ENCODE measurements at places on chromosomes 16 and 17.

DNA sequence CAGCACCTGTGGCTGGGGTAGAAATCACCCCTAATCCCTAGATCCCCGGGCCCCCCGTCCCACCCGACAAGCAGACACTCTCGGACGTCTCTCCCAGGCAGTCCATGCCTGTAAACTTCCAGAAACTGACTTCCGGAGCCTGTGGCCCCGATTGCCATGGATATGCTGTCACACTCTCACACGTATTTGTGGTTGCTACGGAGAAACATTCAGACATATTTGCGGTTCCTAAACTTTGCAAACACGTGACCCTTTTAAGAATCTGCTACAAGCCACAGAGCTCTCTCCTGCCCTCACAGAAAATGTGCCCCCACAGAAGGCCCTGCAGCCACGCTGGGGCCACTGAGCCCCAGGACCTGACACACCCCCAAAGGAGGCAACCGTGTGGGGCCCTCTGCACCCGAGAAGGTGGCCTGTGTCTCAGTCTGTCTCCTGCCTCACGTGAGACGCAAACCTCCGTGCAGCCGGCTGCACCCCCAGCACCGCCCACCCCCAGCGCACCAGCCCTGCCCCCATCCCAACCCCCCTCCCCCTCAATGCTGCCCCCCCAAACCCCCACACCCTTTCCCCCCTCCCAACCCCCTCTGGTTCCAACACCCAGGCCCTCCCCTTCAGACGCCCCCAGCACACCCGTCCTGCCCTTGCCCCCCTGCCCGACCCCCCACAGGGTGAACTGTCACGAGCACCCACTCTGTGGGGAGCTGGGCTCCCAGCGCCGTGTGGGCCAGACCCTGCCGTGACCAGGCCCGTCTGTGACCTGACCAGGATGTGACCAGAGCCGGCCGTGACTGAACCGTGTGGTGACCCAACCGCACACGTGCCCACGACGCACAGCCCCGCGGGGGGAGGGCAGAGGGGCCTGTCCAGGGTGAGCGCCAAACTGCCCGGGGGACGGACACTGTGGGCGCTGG lies 66.3 kb upstream of the METRNL start:
- no peak for DNase-seq

DNA sequence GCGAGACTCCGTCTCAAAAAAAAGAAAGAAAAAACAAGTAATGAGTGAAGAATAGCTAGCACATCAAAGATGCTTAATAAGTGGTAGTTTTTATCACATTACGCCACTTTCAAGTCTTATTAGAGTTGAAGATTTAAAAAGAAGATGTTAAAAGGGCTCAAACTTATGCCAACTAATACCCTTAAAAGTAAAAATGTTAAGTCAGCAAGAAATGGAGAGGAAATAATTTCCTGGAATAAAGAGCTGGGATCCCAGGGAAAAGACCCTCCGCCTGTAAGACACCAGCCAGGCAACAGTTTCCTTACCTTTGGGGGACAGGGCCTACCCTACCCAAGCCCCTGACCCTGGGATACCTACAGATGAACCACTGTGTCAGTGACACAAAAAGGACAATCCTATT lies 3.6 kb downstream of the XPO6 start:
- no peak for DNase-seq

- no peak for DNase-seq
Measured at GRCh38 chr16:20903116-20903898, 2.7 kb downstream of the LYRM1 start.

GRCh38 chr16:14302031-14302398 lies 230.9 kb downstream of the MRTFB start:
- no peak for DNase-seq

DNA sequence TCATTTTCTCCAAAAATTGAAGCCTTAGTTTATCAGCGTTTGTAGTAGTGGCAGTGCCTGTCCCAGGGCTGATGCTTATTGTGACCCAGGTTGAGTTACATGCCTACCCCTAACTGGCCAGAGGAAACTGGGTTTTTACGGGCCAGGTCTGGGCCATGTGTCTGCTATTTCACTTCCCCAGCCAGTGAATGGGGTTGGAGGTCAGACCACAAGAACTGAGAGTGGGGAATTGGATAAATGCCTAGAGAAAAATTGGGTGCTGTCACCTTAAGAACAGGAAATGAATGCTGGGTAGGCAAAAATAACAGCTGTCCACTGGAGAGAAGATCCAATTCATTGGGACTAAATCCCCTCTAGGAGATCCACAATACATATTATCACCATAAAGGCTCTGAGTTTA lies 5.2 kb downstream of the ADPRM start:
- no peak for DNase-seq

GRCh38 chr17:74790161-74791058 lies 14.3 kb upstream of the NAT9 start:
- DNase-seq = no peak

DNA sequence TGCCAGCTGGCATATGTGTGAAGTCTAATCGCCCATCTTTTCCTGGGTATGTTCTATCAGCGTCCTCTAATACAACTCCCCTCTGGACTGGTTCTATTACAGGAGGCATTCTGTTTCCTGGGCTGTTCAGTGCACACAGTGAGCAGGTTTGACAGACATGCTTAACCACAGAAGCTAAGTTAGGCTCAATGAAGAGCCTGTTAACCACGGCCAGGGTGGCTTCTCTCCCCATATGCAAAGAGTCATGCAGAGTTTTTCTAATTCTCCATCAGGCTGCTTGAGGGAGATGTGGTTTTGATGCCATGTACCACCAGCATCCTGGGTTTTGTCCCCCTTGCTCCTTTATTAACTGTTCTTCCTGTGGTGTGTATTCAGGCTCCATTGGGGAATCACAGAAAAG lies 57.2 kb upstream of the ALOX12 start:
- DNase-seq = no peak

- peak; percentile 77 for DNase-seq
Measured at GRCh38 chr16:87344931-87345631, 27.9 kb upstream of the C16orf95 start.

GRCh38 chr17:17782523-17783115 lies 54.2 kb downstream of the SREBF1 start:
- peak; percentile 67 for DNase-seq

GRCh38 chr17:45771271-45771959 lies 12.7 kb upstream of the CRHR1 start:
- no peak for DNase-seq

- no peak for DNase-seq
Measured at GRCh38 chr16:85724936-85725335, 26.0 kb downstream of the C16orf74 start.

GRCh38 chr16:75011634-75012307 lies 12.9 kb downstream of the ZNRF1 start:
- DNase-seq = no peak

DNA sequence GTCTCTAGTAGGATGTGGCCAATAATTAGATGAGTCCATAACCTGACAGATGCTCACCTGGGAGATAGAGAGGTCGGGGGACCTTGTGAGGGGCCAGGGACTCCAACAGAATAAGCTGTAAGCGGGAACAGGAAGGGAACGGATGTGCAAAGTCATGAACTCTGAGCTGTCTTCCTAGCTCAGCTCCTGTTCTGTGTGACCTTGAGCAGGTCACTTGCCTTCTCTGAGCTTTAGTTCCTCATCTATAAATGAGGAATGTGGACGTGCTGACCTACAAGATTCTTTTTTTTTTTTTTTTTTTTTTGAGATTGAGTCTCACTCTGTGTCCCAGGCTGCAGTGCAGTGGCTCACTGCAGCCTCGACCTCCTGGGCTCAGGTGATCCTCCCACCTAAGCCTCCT lies 58.9 kb downstream of the AKAP1 start:
- DNase-seq = no peak

DNA sequence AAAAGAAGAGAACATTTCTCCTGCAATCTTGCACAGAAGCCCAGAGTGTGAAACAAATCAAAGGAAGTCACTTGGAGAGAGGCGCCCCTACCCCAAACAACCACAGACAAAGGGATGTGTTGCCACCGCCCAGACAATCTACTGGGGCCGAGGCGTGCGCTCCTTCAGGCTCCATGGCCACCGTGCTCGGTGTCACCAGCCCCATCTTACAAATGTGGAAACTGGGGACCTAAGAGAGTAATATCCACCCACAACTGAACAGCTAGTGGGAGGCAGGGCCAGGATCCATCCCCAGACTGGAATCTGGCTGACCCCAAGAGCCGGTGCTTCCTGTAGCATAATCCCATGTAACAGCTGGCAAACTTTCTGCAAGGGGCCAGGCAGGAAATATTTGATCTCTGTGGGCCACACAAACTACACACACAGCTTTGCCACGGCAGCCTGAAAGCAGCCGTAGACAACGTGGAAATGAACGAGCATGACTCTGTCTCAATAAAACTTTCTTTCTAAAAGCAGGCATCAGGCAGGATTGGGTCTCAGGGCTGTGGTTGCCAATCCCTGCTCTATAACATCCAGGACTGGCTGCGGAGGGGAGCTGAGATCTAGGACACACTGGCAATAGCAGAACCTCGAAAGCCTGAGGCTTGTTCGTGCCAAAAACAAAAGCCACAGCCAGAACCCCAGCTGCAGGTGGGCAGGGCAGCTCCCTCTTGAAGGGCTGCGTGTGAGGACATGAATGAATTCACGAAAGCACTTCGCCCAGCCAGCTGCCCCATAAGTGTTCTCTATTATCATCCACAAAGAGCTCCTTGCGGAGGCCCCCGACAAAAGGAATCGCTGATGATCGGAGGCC lies 26.6 kb upstream of the GINS2 start:
- DNase-seq = peak; percentile 96

GRCh38 chr16:17380613-17381012 lies 90.1 kb downstream of the XYLT1 start:
- DNase-seq = no peak

DNA sequence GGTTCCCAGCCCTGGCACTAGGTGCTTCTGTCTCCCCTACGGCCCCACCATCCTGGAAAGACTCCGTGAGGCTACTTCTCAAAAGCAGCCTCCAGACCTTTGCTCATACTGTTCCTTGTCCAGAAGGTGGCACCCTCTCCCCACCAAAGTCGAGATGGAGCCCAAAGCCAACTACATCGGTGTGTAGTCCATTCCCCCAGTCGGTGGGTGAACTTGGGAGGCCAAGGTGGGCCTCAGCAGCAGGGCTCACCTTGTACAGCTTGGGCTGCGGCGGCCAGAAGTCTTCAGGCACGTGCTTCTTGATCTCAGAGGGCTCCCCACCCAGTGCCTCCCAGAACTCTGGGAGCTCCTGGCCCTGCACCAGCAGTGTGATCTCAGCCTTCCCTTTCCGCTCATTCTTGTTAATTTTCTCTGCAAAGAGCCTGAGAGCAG lies 10.2 kb downstream of the FLII start:
- peak; percentile 83 for DNase-seq

- DNase-seq = no peak
Measured at GRCh38 chr17:68711858-68712257, 110.7 kb upstream of the FAM20A start.

- no peak for DNase-seq
Measured at GRCh38 chr17:5283571-5284315, 1.7 kb downstream of the RABEP1 start.

GRCh38 chr16:16017812-16018211 lies 68.4 kb downstream of the ABCC1 start:
- no peak for DNase-seq

DNA sequence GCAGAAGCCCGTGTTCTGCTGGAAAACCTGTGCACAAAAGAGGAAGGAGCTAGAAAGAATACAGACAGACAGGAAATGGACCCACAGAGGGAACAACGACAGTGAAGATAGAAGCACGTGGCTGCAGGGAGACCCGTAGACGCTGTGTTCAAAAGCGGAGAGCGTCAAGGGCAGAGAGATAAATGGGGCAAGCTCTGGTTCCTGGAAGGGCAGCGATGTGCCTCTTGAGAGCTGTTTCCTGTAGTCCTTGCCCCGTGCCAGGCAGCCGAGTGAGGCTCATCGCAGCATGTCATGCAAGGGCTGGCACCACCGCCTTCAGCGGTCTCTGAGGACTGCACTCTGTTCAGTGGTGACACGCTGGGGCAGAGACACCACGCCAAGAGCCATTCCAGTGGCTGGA lies 43.6 kb upstream of the CACNG5 start:
- DNase-seq = peak; percentile 16

DNA sequence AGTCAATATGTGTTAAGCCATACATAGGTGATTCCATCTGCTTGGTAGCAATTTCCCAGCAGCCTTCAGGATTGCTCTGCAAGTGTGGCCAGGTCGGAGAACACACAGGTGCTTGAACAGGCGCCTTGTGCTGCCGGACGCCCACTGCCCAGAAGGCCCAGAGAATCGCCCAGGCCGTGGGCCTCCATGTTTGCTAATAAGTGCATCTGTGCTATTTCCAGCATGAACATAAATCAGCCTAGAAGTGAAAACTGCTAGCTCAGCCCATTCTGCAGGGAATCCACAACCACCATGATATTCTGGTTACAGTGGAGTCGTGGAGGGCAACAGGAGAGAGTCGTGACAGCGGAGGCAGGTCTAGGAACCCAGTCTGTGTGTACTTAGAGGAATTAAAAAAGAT lies 78.1 kb downstream of the ZFHX3 start:
- DNase-seq = peak; percentile 24

DNA sequence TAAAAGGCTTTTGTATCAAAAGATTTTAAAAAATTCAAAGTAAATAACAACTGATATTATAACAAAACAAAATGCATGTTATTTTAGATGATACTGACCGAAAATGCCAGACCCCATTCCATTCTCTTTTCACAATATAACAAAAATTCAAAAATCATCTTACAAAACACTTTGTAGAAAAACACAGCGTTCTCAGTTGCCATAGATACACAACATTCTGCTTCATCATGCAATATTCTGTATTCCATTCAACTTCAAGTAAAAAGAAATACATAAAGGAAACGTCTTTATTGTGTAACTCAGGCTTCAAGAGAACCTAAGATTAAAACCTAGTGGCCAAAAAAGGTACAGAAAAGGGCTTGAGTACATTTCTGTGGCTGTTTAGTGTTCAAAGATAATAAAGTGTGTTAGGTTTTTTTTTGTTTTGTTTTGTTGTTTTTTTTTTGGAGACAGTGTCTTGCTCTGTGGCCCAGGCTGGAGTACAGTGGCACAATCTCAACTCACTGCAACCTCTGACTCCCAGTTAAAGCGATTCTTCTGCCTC lies 250.5 kb downstream of the CEP112 start:
- no peak for DNase-seq

GRCh38 chr17:19464031-19465026 lies 53.3 kb downstream of the RNF112 start:
- no peak for DNase-seq

GRCh38 chr16:2223942-2224486 lies 623 bp downstream of the E4F1 start:
- DNase-seq = peak; percentile 43

GRCh38 chr16:87740909-87741424 lies 24.8 kb downstream of the KLHDC4 start:
- no peak for DNase-seq

DNA sequence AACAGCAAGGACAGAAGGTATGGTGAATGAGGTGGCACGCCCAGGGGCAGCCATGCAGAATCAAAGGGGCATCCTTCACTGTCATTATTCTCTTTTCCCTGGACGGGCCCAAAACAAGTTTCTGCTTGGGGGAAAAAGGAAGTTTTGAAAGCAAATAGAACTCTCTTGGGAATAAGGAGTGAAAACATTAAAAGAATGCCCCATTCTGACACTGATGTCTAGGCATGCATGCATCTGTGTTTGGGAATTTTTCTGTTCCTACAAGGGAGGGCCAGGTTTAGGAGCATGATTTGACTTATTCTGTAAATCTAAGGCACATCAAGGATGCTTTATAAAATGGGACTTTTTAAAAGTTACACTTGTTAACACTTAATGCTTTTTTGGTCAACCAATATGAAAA lies 34.3 kb upstream of the SLC12A3 start:
- DNase-seq = no peak

- DNase-seq = peak; percentile 35
Measured at GRCh38 chr17:43338886-43339516, 59.8 kb upstream of the ARL4D start.

GRCh38 chr17:29250666-29251065 lies 4.0 kb downstream of the CRYBA1 start:
- DNase-seq = no peak
